Amygdala (tissue), 56 donors: ENCODE measurements at places on chromosomes 4 and X.

GRCh38 chrX:132677233-132677716 lies 188.4 kb upstream of the MBNL3 start:
- no peak for DNase-seq

- DNase-seq: no peak
Observed at GRCh38 chr4:145043306-145043705, 54.7 kb downstream of the ANAPC10 start.

GRCh38 chr4:41169256-41169800 lies 45.0 kb downstream of the APBB2 start:
- DNase-seq: no peak

GRCh38 chr4:15163284-15163645 lies 161.0 kb downstream of the CPEB2 start:
- no peak for DNase-seq

GRCh38 chrX:9503261-9503660 lies 38.4 kb downstream of the TBL1X start:
- DNase-seq: no peak

DNA sequence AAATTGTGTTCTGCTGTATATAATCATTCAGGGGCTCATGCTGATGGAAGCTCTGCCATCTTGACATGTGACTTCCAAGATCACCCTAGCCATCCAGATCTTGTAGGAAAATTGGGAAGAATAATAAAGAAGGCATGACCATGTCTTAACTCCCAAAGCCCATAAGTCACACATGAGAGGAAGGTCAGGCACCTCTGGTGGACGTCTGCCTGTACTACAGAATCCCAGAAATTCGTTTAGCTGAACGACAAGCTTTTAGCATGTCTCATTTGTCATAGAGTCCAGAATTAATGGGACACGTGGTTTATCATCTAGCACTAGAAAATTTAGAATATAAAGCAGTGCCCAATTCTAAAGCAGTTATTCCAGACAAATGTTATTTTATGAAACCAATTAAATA lies 212.7 kb downstream of the CENPC start:
- DNase-seq: no peak

GRCh38 chr4:52911684-52912294 lies 49.7 kb downstream of the RASL11B start:
- DNase-seq: peak; percentile 73
